MG63 (cell line): ENCODE measurements at places on chromosomes 3 and 15. TPM values are rescaled to one million over a fixed set of nuclear protein-coding genes. Genes with fewer than 3 reads are reported as not detected.

DNA sequence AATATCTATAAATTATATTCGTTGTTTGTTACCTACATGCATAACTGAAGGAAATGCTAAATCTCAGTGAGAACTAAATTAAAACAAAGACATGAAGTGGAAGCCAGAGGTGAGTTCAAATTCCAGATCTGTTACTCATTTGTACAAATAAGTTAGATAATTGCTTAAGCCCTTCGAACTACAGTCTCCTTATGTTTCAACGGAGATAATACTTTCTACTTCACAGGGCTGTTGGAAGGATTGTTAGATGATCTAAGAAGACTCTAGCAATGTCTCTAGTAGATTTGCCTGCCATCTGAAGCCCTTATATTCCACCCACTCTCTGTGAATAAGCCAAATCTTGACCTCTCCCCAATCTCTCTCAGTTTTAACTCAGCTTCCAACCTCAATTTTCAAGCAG is 125.8 kb downstream of the P2RY1 start:
- DNase-seq: no peak

DNA sequence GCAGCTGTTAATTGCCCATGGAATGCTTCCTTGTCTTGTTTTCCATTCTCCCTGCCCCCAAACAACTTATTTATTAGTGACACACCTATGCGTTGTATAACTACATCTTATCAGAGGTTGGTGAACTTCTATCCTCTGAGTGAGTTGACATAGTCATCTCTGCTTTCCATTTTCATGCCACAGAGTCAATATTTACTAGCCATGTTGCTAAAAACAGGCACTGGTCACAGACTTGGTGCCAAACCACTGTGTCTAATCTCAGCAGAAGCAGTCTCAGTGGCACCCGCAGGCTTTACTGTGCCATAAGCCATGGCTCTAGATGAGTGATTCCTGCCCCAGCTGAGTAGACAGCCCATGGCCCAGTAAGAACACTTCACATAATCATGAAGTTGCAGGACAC is 26.5 kb downstream of the DAPK2 start:
- DNase-seq: peak; percentile 49

DNA sequence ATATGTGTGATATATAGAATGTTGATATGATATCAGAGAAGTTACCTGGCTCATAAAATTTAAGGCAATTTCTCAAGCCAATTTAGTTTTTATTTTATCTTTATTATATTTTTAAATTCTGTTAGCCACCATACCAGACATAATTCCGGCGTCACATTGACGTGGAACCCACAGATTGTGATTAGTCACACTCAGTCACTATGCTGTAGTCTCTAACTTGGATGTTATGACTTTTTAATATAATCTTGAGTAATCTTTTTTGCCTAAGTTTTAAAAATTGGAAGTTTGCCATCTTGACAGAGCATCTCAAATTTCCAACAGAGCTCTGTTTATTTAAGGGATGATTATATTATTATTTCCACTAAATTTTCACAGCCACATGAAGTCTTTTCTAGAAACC is 9.7 kb upstream of the DCLK3 start:
- no peak for DNase-seq

- DNase-seq: no peak
These were observed 30.3 kb upstream of the ESYT3 start for GRCh38 chr3:138404121-138404520.

- DNase-seq: no peak
These were observed 151.9 kb downstream of the CADPS start for GRCh38 chr3:62723166-62723913.

DNA sequence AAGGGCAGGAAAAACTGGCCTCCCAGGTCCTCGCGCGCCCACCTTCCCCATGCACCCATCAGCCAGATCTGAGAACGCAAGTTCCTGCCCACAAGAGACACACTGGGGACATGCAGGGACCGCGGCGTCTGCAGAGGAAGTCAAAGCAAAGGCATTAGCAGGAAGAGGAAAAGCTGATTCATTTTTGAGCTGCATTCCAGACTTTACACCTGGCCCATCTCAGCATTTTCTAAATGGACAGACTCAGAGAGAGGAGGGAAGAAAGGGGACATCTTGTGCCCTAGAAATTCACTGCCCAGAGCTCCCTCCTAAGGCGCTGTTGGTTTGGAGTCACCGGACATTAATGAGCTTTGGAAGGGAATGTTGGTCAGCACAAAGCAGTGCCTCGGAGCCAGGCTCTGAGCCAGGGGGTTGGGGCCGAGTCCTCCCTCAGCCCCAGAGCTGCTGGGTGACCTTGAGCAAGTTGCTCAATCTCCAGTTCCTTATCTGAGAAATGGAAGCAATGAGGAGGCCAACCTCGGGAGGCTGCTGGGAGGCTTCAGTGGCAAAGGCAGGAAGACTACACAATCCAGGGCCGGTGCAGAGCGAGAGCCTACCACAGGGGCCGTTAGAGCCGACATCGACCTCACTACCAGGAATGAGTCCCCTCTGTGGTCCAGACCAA is 150.5 kb upstream of the IQSEC1 start:
- DNase-seq: no peak

- no peak for DNase-seq
These were observed 151.7 kb downstream of the ATG7 start for GRCh38 chr3:11423868-11424267.

DNA sequence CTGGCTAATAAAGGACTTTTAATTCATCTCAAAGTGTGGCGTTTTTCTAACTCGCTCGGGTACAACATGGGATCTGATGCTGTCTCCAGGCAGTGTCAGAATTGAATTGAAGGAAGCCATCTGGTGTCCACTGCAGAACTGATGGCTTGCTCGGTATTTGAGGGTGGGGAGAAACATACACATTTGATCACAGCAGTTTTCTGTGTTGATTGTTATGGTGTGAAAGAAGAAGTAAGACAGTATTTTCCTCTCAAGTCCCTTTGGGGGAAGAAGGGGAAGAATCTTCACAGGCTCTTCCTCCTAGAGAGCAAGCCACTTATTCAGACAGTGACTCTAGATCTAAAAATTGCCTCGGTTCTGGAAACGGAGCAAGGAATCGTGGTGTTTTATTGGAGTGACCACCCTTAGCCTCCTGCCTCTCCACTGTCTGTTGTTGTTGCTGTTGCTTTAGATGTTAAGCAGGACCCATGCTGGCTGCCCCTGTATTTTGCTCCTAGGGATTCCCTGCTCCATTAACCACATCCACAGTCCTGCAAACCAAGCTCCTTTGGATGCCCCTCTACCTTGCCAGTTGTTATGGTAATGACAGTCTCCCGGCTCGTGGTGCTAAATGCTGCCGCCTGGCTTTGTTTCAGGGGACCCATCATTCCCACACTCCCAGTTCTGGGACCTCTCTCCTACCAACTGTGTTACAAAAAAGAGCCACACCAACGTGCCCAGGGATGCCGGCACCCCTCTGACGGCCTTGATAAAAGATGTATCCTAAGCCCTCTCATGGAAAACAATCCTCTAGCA is 15.3 kb upstream of the MCCC1 start:
- no peak for DNase-seq

DNA sequence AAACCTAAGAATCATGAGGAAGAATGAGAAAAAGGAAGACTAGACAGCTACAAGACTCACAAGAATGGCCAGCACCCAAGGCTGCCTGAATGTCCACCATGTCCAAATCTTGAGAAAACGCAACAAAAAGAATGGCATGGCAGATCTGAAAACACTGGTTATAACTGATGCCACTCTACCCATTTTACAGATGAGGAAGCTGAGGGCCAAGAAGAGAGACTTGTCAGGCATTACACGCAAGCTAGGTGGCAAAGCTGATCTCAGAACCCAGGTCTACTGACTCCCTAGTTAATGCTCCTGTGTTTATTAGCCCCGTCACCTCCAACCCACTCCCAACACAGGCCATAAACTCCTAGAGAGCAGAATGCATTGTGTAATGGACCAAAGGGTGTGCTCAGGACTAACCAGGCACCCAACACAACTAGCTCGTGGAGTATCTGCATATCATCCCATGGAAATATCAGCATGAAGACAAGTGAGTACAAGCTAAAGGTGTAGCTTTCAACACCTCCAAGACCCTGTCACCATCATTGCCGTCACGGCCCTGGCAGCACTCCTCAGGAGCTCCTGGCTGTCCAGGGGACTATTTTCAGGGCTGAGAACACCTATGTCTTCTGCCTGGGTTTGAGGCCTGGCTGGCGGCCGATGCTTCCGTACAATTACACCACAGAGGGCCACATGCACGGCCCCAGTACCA is 111.7 kb downstream of the XXYLT1 start:
- DNase-seq: no peak

- DNase-seq: no peak
These were observed 46.9 kb downstream of the PIK3R4 start for GRCh38 chr3:130699765-130700164.

DNA sequence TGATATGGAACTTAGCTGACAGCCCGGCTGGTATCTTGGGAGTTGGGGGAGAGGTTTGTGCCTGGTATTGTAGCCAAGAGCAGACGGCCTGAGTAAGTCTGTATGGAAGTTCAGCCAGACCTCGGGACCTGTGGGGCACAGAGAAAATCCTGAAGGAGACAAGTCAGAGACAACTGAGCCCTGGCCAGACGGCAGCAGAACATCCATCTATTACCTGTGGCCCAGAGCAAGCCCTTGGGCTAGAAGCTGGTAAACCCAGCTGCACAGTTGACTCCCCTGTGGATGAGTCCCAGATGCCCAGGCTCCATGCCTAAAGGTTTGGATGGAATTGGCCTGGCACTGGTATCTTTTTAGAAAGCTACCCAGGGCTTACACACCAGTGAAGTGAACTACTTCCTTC is 70.4 kb upstream of the DLG1 start:
- DNase-seq: peak; percentile 49

The RTP3 gene
- not detected in 2 replicates for total RNA-seq

The CHRNA5 gene
- total RNA-seq: 3.1 and 3.9 TPM in 2 replicates
